NCI-H524 (cell line): ENCODE measurements at places on chromosomes 2 and 18.

DNA sequence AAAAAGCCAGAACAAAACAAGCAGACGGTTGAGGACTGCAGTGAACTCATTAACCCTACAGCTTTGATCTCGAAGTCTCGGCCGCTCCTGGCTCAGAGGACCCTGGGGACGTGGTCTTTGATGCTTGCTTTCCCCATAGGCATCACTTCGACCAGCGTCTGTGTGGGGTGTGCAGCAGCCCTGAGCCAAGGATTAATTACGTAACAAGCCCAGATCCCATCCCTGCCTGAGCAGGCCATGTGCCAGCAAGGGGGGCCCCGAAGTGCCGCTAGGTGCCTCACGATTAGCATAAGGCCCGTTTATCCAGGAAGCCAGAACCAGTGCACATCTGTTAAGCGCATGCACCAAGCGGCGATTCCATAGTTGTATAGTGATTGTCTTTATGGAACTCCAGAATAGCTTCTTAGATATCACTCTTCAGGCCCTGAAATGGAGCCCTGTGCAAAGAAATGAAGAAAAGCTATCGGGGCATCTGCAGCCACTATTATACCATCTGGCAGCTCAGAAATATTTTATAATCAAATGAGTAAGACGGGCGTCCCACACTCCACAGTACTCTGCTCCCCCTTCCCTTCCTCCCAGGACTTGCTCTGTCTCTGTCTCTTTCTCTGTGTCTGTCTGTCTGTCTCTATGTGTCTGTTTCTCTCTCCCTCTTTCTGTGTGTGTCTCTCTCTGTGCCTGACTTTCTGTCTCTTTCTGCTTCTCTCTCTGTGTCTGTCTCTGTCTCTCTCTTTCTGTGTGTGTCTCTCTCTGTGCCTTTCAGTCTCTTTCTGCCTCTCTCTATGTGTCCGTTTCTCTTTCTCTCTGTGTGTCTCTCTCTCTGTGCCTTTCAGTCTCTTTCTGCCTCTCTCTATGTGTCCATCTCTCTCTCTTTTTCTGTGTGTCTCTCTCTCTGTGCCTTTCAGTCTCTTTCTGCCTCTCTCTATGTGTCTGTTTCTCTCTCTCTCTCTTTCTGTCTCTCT is 41.7 kb downstream of the HPCAL1 start:
- DNase-seq, result peak; percentile 96

GRCh38 chr2:216389570-216389969 is 17.3 kb upstream of the MARCHF4 start:
- no peak for DNase-seq

DNA sequence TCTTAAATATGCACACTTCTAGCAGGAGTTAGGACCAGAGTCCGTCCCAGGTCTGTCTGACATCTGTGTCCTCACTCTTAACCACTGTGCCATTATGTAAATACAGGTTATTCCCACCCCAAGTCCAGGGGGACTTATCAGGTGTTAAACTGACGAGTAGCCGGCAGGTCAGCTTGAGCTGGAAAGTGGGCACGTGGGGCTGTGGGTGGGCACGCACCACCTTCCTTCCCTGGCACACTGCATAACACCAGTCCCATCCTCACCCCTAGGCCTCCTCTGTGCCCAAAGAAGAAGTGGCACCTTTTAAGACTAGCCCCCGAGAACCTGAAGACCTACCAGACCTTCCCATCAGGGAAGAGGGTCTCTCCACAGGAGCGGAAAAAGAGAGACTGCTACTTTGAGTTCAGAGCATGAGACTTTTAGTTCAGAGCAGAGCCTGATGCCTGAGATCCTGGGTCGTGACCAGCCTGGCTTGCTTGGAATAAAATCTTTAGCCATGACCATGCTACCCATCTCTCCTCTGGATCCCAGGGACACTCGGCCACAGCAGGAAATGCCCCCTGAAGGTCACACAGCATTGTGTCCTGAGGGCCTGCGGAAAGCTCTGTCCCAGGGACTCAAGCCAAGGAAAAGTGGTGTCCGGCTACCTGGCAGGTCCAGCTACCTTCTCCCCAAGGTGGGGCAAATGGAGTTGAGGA is 62.0 kb downstream of the CIB4 start:
- no peak for DNase-seq

- no peak for DNase-seq
Measured at GRCh38 chr2:110955556-110955955, 165.2 kb upstream of the BCL2L11 start.

DNA sequence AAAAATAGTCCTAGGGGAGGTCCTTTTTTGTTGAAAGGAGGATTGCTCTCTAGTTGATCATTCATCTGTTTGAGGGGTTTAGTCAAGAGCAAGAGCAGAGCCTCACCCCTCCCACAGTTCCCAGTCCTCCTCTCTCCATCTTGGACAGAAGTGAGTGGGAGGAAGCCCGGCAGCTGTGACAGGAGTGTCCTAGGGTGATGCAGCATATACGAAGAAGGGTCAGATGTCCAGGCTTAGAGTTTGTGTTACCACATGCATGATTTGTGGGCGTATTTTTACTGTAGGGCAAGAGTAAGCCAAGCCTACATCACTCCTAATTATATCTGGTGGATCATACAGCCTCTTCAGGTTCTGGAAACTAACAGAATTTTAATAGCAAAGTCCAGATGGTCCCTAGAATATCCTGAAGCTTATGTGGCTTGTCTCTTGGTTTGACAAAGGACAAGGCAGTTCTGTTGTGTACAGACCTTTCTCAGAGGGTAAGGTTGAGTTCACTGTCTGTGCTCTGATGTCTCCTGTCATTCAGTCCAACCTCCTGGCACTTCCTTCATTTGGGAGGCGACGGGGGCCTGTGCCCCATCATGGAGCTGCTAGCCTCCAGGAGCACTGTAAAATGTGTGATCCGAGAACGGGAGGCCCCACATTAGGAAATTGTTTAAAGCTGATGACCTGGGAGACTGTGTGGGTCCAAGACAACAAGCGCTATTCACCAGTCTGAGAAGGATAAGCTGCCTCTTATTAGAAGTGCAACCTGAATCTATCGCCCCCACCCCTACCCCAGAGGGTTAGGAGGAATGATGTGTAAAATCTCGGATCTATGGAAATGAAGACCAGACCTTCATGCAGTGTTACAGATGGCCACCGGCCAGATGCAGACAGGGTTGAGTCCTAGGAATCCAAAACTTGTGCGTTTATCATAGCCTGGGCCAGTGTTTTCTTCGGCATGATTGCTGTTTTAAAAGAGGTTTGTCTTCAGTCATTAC is 6.9 kb downstream of the CEP68 start:
- DNase-seq, result no peak

DNA sequence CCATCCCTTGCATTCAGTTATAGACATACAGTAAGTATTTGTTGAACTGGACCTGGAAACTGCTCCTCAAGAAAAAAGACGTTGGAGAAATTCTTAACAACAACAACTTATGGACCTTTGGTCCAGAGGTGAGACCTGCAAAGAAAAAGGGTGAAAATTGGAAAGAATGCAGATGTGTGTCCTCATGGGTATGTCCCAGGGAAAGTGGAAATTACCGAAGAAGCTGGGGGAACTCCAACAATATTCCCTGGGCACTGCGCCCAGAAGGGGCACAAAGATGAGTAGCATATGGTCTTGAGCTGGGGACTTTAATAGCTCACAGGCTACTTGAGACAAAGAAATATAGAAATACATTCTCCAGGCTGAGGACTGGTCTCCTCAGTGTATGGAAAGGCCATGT is 35.5 kb upstream of the YWHAQ start:
- DNase-seq, result peak; percentile 5

DNA sequence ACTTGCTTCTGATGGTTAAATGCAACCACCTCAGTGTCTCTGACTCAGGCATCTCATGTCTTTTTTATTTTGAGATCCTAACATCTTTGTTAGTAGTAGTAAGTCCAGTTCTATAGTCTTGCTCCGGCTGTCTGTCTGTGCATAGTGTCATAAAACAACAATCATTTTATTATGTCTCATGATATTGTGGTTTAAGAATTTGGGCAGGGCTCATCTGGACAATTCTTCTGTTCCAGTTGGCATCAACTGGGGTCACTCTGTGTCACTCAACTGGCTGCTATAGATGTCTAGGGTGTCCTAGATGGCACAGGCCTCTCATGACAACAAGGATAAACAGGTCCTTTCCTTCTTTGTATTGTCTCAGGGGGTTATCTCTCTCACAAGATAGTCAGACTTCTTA is 299.6 kb upstream of the ZNF521 start:
- no peak for DNase-seq

GRCh38 chr18:31039426-31039825 is 3.1 kb downstream of the DSC3 start:
- DNase-seq, result no peak

GRCh38 chr2:28276076-28276618 is 116.5 kb upstream of the FOSL2 start:
- DNase-seq, result no peak
